ENCODE measurements at places on chromosomes 11 and 22.

DNA sequence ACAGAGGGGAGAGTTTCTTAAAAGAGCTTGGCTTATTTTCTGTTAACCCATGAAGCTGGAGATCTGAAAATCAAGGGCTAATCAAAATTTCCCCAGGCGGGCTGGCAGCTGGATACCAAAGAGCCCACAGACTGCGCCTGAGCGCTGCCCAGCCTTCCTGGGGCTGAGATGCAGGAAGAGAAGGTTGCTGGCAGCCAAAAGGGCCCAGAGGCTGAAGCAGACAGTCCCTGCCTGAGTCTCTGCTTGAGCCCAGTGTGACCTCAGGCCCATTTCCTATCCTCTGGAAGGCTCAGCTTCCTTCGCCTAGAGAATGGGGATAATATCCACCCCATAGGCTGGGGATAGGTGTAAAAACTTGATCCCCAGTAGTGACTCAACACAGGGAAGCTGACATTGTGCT, 49.1 kb downstream of the ARRB1 start:
- DNase-seq = no peak

- no peak for DNase-seq
Observed at GRCh38 chr11:116415095-116415494, 357.7 kb downstream of the BUD13 start.

DNA sequence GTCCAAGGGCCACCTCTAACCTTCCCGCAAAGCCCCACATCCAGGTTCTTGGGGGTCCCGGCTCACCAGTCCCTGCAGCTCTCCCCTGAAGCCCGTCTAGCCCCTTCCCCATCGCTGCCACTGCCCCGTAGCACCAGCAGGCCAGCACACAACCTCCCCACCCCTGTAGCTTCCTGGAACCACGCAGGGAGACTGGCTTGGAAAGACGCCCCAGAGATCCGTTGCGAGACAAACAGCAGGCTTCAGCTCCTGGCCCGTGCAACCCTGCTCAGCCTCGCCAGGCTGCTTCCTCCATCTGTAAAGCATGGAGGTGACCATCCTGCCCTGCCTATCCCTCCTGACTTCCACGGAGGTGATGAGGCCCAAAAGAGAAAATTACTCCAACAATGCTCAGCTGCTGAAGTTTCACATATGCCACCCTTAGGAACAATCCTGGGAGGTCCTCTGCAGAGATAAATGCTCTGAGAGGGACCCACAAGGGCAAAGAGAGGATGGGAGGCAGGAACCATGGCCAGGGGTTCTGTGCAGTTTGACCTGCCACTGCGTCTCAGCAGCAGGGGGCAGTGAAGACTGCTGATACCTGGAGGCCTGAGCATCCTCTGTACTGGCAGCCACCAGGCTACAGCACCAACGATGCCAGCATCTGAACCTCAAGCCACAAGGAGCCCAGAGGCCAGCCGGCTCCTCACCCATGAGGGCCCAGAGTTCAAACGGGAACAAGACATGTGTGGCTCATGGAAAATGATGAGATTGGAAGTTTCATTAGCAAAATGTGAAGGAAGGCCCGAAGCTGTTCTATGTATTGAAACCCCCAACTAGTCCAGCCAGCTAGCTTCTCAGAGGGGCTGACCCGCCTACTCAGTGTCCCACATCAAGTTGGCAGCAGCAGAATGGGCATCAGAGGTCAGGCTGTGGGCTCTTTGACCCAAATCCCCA, 16.1 kb downstream of the DGCR2 start:
- DNase-seq = no peak

DNA sequence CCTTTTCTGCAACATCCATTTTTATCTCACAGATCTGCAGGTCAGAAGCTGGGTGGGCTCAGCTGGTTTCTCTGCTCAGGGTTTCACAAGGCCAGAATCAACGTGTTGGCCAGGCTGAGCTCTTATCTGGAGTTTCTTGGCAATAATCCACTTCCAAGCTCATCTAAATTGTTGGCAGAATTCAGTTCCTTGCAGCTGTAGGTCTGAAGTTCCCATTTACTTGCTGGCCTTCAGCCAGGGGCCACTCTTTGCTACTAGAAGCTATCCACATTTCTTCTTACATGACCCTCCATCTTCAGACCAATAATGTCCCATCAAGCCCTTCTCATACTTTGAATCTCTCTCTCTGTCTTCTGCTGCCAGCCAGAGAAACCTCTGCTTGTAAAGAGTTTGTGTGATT, 103.5 kb downstream of the WNT11 start:
- no peak for DNase-seq

DNA sequence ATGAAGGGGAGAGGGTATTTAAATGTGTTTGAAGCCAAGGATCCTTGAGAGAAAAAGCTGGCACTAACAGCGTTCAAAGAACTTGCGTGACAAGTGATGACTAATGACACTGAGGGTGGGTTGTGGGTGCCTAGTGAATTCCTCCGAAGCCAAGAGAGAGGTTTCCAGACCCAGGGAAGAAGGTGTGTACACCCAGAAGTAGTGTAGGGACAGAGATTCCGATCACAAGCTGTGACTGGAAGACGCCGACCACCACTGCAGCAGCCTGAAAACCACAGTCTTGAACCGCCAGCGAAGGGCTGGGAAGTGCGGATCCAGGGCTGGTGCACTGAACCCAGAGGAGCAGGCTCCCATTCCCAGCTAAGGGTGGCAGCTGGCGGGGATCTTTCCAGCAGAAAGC, 9.5 kb downstream of the PPARA start:
- no peak for DNase-seq

- DNase-seq = no peak
Observed at GRCh38 chr11:22472306-22472705, 134.1 kb downstream of the SLC17A6 start.

- DNase-seq = no peak
Observed at GRCh38 chr22:39150848-39151215, 1.6 kb downstream of the CBX7 start.

DNA sequence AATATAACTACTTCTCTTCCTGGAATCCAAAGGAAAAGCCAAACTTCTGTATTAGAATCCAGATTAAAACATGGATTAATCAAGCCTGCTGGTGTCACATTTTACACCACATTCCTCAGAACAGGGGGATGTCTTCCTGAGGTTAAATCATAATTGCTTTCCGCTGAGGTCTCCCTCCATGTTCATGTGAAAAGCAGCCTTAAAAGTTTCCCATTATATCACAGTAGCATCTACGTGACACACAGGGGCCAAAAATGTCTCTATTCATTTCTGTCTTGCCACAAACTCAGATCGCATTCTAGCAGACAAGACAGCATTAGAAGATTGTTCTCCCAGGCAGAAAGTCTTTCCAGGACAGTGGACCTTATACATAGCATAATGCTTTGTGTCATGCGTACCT, 788.7 kb downstream of the OPCML start:
- DNase-seq = no peak

DNA sequence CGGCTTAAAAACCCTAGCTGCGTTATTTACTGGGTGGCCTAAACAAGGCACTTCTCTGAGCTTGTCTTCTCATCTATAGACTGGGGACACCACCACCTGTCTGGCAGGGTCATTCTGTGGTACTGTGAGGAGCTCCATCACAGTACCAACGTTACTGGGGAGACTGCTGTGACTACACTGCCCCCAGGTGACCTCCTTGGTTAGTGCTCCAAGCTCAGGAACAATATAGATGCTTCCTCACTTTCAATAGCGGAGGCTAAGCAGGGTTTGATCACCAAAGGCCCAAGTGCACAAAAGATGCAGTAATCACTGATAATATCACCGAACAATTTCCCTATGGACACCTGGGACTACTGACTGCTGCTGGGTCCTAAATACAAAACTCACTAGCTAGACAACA, 18.8 kb downstream of the PRPF19 start:
- DNase-seq = peak; percentile 81

DNA sequence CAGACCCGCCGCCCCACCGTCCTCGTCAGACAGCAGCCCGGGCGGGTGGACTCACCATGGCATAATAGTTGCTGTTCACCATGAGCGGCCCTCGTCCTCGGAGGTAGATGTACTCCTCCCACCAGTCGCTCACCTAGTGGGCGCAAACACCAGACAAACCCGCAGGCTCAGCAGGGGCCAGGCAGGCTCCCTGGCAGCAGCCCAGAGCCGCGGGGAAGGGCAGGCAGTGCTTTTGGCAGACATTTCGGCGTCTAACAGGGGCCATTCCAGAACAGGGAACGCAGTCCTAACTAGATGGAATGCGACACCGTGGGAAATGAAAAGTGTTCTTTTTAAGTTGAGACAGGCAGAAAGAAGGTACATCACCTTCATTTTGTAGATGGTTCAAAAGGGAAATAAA, 44.9 kb downstream of the CPT1A start:
- no peak for DNase-seq

GRCh38 chr11:63804259-63804658, 9.0 kb upstream of the SPINDOC start:
- no peak for DNase-seq

DNA sequence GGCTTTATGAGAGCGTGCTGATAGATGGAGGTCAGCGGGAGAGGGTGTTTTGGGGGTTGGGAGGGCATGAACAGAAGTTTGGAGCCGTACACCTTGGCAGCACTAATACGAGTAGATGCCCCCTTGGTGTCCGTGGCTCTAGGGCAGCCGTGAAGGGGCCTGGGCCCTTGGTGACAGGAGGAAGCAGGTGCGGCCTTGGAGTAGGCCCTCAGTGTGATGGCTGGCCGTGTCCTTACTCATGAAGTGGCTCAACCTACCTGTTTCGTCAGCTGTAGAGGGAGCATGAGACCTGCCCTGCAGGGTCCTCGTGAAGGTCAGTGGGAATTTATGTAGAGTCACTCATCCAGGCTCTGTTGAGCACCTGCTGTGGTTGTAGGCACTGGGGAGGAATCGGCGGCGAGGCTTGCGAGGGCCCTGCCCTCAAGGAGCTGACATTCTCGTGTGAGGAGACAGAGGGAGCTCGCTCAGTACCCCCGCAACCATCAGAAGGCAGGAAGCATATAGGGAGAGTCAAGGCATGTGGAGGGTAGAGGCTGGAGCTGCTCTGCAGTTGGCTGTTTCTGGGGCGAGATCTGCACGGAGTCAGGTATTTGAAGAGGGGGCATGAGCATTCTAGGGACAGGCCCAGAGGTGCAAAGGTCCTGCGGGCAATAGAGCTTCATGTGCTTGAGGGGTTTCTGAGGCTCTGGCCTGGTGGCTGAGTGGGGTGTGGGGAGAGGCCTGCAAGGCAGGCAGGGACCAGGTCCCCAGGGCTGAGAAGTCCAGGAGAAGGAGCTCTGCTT, 39.6 kb downstream of the TBC1D22A start:
- DNase-seq = no peak

GRCh38 chr22:20951151-20951931, 15.7 kb upstream of the AIFM3 start:
- DNase-seq = no peak

DNA sequence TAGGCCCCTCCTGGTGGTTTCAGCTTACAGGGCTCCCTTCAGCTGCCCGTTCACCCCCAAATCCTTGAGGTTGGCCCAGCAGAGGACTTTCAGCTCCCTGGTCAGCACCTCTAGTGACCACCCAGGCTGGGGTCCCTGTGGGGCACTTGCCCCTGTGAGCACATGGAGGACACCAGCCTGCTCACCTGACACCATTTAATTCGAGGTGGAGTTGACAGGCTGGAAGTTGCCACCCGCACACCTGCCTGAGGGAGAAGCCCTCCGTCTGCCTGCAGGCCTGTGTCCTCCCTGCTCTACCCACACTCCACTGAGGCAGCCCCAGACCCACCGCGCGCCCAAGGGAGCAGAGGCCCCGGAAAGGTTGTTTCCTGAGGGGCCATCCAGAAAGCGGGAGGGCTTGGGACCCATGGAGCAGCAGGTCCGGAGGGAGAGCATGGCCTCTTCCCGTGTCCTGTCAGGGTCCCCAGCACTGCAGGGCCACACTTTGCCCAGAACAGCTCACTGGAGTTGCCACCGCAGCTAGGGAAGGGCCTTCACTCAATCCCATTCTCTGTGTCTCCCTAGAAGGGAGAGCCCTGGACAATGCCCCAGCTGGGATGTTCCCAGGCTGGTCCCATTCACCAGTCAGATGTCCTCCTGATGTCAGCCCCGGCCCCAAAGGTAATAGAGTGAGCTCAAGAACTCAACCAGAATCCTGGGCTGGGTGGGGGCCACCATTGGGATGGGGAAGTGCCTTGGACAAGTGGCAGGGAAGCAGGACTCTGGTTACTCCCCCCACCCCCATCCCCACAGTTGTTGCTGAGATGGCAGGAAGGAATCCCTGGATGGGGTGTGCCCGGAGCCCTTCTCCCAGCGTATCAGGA, 82.4 kb downstream of the MED15 start:
- DNase-seq = no peak

DNA sequence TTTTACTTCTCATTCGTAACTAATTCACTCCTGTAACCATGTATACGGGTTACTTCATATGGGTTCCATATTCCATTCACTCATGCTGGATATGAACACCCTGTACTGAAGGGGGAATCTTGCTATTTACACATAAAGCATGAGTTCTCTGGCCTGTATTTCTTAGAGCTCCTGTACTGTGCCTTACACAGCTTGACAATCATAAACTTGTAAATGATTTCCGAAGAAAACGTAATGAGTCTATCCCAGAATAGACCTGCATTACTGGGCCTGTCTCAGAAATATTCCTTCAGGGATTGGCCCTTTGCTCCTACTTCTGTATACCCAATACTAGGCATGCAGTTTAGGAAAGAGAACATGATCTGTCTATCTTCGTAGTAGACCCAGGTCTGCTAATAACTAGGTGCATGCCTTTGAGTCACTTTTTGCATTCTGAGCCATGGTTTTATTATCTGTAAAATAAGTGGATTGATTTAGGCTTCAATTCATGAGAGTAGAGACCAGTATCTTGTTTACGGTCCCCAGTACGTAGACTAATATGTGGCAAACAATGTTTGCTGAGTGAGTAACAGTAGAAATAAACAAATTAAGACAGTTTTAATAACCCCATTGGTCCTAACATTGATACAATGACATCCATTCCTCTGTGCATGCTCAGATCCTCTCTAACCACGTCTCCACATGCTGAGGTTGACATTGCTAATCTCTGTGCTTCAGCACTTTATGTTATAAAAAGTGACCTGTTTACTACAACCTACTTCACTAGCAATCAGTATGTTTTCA, 1.2 kb downstream of the CCDC34 start:
- DNase-seq = no peak

GRCh38 chr11:118930094-118930712, 4.5 kb upstream of the BCL9L start:
- peak; percentile 80 for DNase-seq

DNA sequence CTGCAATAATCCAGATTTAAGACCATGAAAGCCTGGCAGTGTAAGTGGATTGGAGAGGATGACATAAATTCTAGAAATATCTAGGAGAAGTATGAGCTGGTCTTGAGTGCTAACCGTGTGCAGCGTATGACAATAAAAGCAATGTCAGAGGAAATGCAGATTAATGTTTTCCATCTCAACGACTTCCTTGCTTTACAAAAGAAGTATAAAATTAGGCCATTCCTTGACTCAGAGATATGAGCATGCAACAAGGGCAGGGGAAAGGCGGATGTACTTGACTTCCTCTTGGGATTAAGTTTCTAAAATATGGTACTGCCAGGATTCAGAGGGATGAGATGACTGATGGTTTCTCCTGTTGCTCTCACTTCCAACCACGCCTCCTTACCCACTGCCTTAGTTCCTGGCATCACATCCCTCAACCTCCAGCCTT, 32.3 kb downstream of the ADAMTS15 start:
- no peak for DNase-seq
